Activated naive CD4-positive, alpha-beta T cell treated with Interleukin-2 at 50 U/mL for 16 hours (primary cell): ENCODE measurements at places on chromosomes 3 and 15.

DNA sequence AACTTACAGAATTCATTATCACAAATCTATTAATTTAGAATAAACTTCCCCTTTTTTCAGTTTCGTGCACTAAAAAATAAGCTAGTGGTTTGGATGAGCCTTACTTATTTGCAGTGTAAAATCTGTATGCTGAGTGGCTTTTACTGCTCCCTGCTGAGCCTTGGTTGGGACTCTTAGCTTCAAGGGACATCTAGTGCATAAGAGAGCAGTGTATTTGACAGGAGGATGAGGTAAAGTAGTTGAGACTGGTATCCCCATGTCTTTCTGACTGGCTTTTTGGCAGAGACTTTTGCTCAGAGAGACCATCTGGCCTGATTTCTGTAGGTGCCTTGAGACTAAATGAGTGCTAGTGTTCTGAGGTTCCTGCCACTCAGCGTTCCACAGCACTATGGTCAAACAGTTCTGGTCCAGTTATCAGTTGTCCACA, 11.8 kb downstream of the CAPN7 start:
- DNase-seq: no peak

GRCh38 chr3:16319723-16320122, 54.7 kb downstream of the OXNAD1 start:
- DNase-seq: no peak

DNA sequence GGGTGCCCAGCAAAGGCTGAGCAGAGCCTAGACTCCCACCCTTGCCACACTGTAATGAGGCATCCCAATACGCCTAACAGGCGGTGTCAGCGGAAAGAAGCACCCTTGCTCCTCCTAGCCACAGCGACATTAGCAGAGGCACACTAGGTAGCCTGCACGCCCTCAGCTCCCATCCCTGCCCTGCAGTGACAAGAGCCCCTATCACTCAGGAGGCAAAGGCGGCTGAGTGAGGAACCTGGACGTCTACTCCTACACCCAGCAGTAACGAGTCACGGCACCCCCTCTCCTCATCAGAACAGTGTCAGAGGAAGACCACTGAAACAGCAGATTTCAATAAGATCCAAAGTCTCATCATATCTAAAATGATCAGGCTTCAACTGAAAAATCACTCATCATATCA, 12.0 kb upstream of the MAP6D1 start:
- no peak for DNase-seq

DNA sequence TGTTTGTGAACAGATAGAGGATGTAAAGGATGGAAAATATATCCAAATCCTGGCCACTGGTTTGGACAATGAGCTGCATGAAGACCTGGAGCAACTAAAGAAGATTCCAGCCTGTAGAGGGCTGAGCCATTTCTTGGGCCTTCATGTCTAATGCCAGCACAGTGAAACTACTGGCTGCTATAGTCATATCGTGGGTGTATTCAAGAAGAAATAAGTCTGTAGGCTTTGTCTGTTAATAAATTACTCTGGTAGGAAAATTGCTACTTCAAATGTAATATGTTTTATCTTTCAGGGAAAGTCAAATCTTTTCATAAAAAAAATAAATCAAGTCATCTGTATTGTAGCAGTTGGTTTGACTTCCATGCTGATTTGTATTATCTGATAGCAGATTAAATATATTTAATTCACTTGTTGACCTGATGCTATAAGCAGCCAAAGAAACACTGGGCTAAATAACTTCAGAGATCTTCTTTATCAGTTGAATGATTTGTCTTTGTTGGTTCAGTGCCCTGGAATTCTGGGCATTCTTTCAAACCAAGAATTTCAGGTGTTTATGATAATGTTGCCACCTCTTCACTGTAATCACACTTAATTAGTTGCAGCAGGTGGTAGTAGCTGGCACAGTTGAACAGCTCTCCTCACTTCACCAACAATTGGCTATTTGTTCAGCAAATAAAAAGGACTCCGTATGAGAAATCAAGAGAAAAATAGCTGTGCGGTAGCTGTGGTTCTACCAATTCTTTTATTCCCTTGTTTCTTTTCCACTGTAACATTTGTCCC, 1109.5 kb downstream of the NSUN3 start:
- no peak for DNase-seq

GRCh38 chr3:100260081-100260684, 609 bp upstream of the TBC1D23 start:
- no peak for DNase-seq

DNA sequence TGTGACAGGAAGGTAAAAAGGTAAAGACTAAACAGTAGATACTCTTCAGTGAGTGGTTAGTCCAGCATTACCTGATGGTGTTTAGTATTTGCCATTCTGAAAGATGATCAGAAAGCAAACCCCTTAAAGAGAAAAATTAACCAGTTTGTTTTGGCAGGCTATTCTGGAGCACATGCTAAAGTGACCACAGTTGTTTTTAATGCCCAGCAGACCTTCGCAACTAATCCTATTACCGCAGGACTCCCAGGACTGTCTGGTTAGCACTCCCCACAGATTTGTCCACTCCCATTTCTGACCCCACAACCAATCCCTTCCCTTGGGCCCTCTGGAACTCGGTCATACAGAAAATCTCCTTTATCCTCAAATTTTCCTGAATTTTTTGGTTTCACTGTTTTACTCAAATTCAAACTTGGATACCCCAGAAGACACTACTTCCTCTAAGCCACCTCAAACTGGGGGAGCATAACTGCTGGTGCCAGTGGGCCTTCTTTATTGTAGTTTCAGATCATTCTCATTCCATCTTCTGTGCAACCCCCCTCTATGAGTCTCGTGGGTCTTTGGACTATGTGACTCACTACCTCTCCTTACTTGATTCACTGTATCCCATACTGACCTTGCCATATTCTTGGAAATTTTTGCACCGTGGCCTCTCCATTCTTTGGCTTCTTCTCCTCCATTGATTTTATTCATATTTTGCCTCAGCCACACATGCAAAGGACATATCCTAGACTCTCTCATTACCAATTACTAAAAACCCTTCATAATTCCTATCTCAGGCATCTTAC, 104.4 kb downstream of the RBMS3 start:
- no peak for DNase-seq

DNA sequence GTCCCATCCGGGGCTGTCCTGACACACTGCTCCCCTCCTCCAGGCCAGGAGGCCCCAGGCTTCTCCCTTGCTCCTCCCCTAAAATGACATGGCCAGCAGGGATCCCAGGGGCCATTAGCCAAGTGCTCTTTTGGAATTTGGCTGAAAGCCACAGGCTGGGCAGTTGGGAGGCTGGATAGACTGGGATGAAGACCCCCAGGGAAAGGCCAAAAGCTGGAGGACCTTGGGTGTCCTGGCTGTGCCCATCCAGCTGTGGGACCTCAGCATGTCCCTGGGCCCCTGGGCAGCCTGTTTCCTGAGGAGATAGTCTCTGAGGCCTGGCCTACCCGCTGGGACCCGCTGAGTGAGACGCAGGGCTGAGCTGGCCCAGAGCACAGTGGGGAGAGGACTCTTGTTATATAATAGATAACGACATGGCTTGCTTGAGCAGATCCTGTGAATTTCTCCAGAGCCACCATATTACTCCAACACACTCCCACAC, 5.7 kb upstream of the PDE8A start:
- DNase-seq: no peak

GRCh38 chr3:118128886-118129285, 905.8 kb downstream of the IGSF11 start:
- DNase-seq: no peak

GRCh38 chr3:66366747-66367146, 134.1 kb downstream of the LRIG1 start:
- DNase-seq: no peak

GRCh38 chr3:113005611-113006010, 14.8 kb downstream of the GTPBP8 start:
- DNase-seq: no peak
